Left ventricle myocardium superior (tissue), 1 donor: ENCODE measurements at places on chromosomes 11 and 22.

DNA sequence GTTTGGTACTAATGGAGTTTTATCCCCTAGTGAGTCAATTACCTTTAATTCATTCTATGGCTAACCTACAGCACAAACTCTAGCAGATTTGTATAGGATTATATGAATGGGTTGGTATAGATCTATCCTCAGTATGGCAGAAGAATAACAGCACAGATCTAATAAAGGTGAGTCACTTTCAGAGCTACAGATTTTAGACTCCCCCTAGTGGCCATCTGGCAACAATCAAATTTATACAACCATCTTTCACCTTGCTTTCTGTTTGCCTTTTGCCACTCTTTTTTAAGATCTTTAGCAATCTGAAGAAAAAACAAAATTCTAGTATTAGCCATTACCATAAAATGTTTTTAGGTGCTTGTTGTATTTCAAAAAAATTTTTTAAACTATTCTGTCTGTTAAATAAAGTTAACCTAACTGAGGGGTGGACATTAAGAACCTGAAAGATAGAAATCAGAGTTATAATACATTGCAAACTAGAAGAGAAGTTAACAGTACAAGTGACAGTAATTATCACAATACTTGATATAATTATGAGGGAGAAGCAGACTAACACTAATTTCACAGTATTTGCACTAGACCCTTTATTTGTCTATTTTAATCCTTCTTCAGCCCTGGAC, 25.8 kb downstream of the DDIAS start:
- no peak for DNase-seq

- peak; percentile 95 for DNase-seq
Observed at GRCh38 chr11:62791501-62792201, at the start of gene TMEM223. TMEM223 (minus strand) TSS chr11:62792006; CDS start chr11:62791994, 12 bp downstream.

GRCh38 chr11:63573881-63574855, 11.0 kb upstream of the PLAAT2 start:
- DNase-seq, result peak; percentile 38

DNA sequence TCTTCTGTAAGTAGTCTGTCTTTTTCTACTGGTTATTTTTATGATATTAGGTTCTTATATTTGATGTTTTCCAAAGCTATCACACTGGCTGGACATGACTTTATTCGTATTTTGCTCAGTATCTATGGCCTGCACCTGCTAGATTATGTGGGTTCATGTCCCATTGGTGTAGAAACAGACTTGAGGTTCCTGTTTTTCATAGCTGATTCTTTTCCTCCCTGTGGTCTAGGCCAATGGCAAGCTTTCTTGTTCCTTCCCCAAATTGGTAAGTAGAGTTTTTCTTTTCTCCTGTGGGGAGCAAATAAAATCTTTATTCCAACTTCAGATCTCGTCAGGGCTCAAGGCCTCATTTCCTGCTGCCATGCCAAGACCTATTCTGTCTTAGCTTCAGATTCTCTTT, 30.2 kb upstream of the SWAP70 start:
- DNase-seq, result no peak

DNA sequence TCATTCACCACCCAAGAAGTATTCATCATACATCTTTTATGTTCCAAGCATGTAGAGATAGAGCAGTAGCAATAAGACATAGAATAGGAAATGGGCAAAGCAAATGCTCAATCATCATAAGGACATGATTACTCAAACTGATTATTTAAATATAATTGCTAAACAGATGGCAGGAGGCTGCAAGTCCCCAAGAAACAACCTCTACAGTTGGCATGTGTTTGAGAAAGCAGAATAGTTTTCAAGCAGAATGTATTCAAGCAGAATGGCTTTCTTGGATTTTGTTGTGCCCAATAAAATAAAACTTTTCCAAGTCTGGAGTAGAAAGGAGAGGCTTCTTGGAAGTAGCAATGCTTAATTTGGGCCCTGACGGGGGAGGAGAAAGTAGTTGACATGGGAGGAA, 86.5 kb upstream of the SYN3 start:
- no peak for DNase-seq

GRCh38 chr22:48890693-48891554, 936.7 kb downstream of the BRD1 start:
- peak; percentile 10 for DNase-seq

DNA sequence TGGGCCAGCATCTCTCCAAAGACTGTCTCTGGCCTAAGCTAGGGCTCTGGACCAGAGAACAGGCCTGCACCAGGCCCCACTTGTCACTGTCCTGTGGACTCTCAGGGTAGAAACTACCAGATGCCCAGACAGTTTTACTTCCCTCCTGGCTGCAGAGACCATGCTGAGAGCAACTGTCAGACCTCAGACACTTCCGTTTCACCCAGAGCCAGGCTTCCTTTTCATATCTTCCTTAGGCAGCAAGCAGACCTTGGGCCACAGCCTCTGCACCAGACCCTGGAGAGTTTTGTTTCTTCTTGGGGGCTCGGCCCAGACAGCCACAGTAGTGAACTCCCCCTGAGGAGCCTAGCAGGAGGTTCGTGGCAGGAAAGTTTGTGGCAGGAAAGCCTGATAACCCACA, 12.1 kb upstream of the FCHSD2 start:
- DNase-seq, result no peak

- DNase-seq, result no peak
Observed at GRCh38 chr22:19687561-19688300, 26.6 kb upstream of the SEPTIN5 start.

DNA sequence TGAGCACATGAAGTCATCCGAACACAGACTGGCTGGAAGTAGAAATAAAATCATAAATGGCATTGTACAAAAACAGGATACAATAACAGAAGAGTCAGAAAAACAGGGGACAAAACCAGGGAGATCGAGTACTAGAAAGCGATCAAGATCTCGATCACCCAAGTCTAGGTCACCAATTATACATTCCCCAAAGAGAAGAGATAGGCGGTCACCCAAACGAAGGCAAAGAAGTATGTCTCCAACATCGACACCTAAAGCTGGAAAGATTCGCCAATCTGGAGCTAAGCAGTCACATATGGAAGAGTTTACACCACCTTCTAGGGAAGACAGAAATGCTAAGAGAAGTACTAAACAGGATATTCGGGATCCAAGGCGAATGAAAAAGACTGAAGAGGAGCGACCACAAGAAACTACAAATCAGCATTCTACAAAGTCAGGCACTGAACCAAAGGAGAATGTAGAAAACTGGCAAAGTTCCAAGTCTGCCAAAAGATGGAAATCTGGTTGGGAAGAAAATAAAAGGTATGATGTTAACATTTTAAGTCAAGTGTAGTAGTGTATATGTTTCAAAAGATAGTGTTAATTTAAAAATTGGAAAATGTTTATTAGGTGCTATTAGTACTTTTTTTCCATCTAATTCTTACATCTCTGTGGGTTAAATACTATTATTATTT, 9.4 kb downstream of the PCF11 start:
- DNase-seq, result no peak

GRCh38 chr11:104534278-104534677, 364.0 kb downstream of the CASP12 start:
- DNase-seq, result no peak

DNA sequence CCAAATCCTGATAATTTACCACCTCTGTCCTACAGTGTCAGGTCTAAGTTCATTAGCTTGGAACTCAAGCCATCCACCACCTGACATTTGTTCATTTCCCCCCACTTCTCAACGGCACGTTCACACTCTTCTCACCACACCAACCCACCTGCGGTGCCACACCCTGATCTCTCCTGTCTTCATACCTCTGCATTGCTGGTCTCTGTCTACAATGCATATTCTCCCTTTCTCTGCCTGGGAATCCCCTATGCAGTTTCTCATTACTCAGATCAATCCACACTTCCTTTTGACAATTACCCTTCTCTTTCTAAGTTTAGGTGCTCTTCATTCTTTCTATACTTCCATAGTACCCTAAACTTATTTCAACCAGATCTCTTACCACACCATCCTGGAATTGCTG, 20.4 kb upstream of the EMSY start:
- DNase-seq, result no peak

DNA sequence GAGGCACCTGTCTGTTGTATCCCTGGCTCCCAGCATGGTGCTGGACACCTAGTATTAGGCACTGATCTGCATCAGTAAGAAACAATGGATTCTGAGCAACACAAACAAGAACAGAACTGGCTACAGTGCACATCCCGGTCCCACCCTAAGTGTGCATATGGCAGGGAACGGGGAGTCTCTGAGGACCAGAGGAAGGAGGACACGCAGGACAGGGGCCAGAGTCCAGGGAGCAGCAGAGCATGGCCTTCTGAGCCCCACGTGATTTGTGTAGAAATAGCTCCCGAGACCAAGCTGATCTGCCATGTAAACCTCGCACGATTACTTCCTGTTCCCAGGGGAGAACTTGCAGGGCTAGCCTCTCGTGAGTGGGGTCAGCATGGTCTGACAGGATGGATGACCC, 12.7 kb upstream of the SNX32 start:
- no peak for DNase-seq

- DNase-seq, result peak; percentile 56
Observed at GRCh38 chr11:14969901-14970323, 2.2 kb downstream of the CALCA start.

DNA sequence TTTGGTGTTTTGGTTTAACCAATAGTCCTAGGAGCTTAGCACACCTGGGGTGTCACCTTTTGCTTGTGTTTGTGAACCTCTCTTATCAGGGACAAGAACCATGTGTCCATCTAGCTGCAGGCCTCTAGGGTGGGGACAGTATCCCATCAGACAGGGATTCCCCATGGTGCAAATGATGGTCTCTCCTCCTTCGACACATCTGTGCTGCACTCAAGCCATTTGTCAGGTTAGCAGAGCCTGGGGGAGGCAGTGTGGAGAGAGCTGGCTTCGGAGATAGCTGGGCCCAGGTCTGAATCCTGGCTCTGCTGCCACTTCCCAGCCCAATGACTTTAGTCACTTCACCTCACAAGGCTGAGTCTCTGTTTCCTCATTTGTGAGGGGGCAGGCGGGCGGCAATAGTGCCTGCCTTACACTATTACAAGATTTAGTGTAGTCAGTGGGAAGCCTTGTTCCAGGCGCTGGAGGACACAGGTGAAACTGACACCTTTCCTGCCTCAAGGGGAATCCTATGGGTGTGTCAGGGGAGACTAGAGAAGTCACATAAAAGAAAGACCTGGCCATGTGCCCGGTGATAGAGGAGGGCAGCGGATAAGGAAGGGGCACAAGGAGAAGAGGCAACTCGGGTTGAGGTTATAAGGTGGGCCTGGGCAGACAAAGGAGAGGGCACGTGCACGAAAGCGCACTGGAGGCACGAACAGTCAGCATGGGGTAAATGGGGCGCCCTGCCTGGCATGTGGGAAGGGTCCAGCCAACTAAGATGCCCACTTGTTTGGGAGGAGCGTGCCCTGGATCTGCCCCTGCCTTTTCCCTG, 12.6 kb downstream of the KLHL35 start:
- DNase-seq, result no peak
